AG09319 (cell line): ENCODE measurements at places on chromosomes 3 and 15.

GRCh38 chr3:81742581-81742980 is 18.9 kb downstream of the GBE1 start:
- DNase-seq, result no peak

GRCh38 chr3:100737334-100737733 is 28.0 kb downstream of the TFG start:
- no peak for DNase-seq

DNA sequence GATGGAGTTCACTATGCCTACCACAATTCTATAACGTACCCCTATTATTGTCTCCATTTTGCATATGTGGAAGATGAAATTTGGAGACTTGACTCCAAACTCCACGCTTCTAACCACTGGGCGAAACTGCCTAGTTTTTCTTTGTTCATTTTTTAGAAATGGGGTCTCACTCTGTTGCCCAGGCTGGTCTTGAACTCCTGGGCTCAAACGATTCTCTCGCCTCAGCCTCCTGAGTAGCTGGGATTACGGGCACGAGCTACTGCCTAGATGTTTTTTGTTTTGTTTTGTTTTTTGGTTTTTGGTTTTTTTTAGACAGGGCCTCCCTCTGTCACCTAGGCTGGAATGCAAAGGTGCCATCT is 584 bp upstream of the RPL32 start:
- no peak for DNase-seq

DNA sequence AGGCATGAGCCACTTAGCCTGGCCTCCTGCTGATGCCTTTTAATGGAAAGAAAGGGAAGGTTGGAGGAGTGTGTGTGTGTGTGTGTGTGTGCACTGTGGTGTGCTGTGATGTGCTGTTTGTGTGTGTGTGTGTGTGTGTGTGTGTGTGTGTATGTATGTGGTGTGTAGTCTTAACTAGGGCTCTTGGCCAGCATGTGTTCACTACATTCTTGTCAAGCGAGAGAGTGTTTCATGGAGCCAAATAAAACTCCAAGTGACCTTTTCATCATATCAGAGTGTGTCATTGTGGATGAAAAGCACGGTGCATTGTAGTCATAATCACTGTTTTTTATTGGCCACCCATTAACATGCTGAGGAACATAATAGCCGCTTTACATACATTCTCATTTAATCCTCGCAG is 30.8 kb upstream of the BHLHE40 start:
- DNase-seq, result no peak

DNA sequence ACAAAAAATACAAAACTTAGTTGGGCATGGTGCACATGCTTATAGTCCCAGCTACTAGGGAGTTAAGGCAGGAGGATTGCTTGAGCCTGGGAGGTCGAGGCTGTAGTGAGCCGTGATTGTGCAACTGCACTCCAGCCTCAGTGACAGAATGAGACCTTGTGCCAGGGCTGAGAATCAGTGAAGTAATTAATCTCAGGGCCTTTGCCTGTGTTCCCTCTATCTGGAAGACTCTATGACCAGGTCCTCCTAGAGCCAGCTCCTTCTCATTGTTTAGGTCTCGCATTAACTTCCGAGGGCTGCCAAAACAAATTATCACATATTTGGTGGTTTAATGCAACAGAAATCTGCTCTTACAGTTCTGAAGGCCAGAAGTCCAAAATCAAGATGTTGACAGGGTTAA is 41.4 kb upstream of the FLNB start:
- DNase-seq, result peak; percentile 37

- DNase-seq, result no peak
Measured at GRCh38 chr3:61425356-61425755, 136.0 kb upstream of the PTPRG start.

GRCh38 chr3:71056327-71056726 is 527.2 kb downstream of the FOXP1 start:
- no peak for DNase-seq
